ENCODE measurements at places on chromosomes 16 and 17. TPM values are rescaled to one million over a fixed set of nuclear protein-coding genes. Genes with fewer than 3 reads are reported as not detected.

The TBC1D3C gene
- total RNA-seq, result not detected

The CLEC18B gene
- total RNA-seq, result 0.49 TPM

The PLA2G10 gene
- total RNA-seq, result not detected

The OSBPL7 gene
- 26.7 TPM for total RNA-seq

The SYT17 gene
- total RNA-seq, result 1.9 TPM

The EPOP gene
- total RNA-seq, result 2.9 TPM

The PIK3R5 gene
- not detected for total RNA-seq

DNA sequence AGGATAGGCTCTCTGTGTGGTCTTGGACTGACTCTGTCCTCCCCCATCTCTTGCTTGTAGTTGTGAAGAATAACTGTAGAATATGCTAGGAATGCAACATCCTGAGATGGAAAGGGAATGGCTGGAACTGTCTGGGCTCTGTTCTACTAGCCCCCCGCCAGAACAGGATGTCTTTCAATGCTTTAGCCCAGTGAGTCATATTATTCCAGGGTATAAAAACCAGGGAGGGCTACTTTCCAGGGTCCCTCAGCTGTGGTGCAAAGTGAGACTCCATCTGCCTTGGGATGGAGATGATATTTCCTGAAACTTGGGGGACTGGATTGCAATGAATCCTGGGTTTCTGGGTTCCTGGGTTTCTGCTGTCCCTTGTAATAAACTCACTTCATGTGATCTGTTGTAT, 32.1 kb downstream of the HYDIN start:
- DNase-seq, result no peak

- DNase-seq, result no peak
Observed at GRCh38 chr16:23229714-23230113, 47.2 kb downstream of the SCNN1G start.

DNA sequence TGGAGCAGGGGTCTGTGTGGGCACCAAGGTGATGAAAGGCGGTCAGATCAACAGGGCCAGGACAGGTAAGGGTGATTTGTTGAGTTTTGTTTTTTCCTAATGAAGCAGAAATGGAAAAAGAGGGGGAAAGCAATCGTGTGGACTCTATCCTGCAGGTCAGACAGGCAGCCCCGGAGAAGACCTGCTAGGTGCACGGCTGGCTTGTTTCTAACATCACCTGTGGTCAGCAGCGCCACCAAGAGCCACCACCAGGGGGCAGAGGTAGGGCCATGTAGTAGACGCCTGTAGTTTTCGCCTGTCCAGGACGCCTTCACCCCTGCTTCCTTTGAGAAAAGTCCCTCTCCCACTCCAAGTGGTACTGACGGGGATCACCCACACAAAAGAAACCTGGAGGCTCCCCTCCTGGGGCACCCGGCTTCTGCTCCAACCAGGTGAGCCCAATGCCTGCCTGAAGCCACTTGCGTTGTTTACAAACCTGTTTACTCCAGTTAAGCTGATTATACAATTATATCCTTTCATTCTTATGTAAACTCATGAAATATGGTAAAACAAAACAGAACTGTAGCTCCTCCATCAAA, 54.2 kb upstream of the SEC14L1 start:
- peak; percentile 75 for DNase-seq

DNA sequence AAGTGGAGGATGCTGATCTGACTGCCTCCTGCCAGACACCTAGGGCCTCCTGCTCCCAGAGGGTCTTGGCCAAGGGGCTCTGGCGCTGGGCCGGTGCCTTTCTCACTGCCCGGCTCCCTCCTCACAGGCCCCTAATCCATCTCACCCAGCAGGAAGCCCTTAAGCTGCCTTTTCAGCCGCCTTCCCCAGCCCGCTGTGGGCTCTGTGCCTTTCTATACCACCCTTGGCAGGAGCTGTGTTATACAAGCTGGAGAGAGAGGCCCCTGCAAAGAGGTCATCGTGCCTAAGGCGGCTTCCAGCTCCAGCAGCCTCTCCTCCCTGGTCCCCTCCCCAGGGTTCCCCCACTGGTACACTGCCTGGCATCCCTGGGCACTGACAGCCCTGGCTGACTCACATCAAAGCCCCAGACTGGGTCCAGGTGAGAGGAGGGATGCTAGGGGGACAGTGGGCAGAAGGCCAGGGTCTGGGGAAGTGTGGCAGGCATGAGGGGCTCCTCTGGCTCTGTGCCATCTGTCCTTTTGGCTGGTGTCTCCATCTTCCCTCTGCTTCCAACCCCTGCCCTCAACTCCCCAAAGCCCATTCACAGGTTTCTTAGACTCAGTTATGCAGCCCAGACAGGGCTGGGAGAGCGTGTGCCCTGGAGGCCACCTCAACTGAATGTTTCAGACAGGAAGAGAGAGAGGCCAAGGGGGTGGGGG, 15.3 kb upstream of the FZD2 start:
- DNase-seq, result no peak

- no peak for DNase-seq
Observed at GRCh38 chr17:67063141-67063540, 18.8 kb downstream of the CACNG1 start.

GRCh38 chr17:27747462-27748359, 52.6 kb downstream of the NOS2 start:
- no peak for DNase-seq

DNA sequence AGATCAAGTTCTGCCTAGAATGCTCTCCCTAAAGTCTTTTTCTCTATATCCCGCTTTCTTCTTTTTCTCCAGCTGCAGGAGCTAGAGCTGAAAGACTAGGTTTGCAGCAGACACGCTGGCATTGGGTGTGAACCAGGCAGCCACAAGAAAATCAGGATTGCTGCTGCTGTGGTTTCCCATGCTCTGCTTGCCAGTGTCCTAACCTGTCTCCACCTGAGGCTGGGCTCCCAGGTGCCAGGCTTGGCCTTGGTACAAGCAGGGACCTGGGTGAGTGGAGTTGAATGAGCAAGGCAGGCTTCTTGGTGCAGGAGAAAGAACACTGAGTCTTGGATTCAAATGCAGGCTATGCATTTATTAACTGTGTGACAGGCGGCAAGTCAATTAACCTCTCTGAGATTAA, 440.3 kb upstream of the MAF start:
- no peak for DNase-seq

GRCh38 chr16:57991551-57992059, 8.9 kb downstream of the ZNF319 start:
- no peak for DNase-seq

- DNase-seq, result peak; percentile 52
Observed at GRCh38 chr16:11254913-11255736, 879 bp downstream of the SOCS1 start.

DNA sequence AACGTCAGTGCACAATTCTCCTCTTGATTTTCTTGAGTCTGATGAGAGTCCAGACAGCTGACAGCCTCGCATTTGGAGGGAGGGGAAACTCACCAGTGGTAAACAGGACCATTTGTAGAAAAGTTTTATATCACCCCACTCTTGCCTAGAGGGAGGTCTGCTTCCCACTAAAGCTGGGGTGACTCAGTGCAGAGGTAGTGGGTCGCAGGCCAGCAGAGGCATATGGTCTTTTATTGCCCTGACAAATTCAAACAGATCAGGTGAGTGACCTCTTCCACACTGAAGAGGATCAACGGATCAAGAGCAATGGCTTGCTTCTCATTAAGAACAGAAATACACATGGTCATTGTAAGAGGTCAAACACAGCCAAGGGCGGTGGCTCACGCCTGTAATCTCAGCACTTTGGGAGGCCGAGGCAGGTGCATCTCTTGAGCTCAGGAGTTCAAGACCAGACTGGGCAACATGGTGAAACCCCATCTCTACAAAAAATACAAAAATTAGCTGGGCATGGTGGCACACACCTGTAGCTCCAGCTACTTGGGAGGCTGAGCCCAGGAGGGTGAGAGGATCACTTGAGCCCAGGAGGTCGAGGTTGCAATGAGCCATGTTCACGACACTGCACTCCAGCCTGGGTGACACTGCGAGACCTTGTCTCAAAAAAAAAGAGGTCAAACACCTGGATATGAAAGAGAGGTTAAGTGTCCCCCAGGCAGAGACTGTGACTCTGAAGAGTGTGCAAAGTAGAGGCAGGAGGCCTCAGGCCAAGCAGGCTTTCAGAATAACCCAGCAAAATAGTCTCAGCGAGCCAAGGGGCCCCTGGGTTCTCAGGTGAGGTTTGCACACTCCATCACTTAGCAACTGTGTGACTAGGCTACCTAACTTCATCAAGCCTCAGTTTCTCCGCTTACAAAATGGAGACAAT, 56.5 kb upstream of the ERN1 start:
- DNase-seq, result no peak

DNA sequence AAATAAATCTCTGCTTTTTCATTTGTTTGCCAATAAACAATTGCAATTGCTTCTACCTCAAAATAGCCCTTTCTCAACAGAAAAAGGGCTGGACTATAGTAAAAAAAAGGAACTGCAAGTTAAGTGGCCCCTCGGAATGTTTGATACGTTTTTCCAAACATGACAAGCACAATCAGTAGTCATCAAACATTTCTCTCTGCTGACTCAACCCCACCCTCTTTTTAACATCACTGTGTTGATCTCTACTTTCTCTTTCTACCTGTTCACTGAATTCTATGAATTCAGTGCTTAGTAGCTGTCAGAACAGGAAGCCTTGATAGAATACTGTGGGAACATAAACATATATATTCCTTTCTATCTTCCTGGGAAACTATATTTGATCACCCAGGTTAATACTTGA, 116.5 kb upstream of the AXIN2 start:
- DNase-seq, result no peak

DNA sequence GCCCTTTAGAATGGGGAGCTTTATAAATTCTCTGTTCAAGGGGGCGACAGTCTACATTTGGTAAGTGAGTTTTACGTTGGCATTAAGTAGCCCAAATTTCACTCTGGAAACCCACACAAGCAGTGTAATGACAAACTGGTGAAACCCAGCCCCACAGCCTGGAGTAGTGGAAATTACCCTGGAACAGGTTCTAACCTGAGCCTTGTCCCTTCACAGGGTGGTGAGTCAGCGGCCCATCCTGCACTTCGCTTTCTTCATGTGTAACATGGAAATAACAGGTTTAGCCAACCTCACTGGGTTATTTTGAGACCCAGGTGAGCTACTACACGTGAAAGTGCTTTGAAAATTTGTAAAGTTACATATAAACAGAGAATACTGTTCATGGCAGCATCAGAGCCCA, 3.5 kb upstream of the TLCD3A start:
- no peak for DNase-seq

DNA sequence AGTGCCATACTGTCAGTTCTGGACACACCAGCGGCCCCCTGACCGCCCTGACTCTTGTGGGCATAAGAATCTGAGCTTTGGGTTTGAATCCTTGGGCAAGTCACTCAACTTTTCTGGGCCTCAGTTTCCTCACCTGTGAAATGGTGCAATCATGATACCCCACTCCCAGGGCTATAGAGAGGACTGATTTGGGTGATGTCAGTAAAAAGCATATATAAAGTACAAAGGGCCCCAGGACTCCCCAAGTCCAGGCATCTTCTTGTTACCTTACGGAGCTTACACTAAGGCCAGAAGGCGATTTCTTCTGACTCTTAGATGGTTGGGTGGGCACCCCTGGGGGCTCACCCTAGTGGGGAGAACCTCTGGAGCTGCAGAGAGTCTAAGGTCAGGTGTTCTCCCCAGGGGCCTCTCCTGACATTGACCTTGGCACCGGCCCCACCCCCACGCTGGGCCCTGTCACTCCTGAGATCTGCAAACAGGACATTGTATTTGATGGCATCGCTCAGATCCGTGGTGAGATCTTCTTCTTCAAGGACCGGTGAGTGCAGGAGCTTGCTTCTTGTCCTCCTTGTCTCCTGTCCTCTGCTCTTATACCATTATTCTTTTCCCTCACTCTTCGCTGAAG, 13.9 kb downstream of the MMP2 start:
- no peak for DNase-seq

DNA sequence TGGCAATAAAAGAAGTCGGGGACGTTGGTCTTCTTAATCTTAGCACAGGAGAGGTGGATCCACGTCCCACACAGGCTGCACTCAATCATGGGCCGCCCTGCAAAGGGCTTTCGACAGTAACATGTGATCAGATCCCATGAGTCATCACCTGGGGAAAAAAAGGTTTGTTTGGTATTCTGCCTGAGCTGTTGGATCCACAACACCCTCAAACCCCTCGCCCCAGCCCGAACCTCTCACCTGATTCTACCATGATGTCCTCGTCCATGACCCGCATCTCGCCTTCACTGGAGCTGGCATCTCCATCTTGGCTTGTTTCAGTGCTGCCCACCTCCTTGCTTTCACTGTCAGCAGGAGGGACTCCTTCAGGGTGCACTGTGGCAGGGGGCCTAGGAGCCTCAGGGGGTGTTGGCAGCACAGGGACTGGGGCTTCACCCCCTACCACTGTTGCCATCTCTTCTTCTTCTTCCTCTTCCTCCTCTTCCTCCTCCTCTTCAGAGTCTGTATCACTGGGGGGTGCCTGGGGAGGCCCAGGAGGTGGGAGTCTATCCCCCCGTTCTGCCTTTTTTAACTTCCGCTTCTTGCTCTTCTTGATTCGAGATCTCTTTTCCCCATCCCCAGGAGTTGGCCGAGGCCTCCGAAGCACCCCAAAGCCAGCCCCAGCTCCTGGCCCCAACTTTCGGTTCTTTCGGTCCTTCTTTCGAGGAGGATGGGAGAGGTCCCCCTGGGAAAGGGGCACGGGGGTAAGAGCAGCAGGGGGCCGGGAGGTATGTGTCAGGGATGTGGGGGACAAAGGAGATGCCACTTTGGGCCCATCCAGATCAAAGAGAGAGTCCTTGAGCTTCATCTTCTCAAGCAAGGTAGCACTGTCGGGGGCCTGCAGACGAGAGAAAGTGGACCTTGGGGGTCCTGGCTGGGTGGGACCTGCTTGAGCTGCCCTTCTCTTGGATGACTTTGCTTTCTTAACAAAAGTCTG, 1.7 kb upstream of the DVL2 start:
- no peak for DNase-seq

DNA sequence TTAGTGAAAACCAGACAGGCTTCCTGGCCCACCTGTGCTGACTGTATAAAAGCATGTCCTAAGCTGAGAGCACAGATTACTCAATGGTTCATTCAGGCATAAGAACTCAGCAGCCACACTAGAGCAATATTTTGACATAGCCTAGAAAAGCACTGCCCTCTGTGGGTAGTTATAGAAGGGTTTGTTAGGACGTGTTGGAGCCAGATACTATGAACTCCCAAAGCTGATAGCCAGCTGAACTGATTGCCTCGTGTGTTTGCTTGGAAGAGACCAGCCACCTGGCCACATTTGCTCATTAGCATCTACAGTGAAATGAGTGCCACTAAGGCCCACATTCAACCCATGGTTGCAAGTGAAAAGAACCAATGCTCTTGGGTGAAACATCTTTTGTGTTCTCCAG, 30.8 kb upstream of the ABCA5 start:
- no peak for DNase-seq

GRCh38 chr17:8426094-8426720, 9.5 kb upstream of the NDEL1 start:
- DNase-seq, result no peak

- no peak for DNase-seq
Observed at GRCh38 chr17:57943140-57943539, 12.1 kb downstream of the CUEDC1 start.

GRCh38 chr16:17683281-17683680, 212.5 kb upstream of the XYLT1 start:
- DNase-seq, result no peak
